Fibroblast of villous mesenchyme (primary cell): ENCODE measurements at places on chromosomes 6 and 20. TPM values are rescaled to one million over a fixed set of nuclear protein-coding genes. Genes with fewer than 3 reads are reported as not detected.

DNA sequence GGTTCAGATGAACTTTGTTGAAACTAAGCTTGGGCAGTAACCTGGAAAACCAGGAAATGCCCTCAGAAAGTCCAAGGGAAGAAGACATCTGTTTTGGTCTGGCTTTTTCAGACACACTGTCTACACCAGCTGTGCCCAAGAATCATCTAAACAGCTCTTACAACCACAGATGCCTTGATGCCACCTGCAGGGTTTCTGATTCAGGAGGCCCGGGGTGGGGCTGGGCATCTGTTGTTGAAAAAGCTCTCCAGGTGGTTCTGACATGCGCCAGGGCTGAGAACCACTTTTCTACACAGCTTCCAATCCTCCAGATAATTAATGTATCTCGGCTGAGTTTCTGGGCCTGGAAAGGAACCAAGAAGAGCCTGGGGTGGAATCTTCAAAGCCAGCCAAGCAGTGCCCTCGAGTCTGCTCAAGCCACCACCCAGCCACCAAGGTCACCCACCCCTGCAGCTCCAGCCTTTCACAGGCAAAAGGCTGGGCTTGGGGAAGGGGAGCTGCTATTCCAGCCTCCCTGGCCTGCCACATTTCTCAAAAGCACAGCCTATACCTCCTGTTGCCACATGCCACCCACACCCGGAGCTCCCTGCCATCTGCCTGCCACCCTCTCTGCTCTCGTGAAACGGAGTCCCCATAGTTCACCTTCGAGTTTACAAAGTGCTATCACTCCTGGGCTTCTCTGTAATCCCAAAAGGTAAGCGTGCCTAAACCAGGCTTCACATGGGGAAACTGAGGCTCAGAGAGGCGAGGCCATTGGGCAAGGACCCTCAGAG lies 9.4 kb downstream of the MDGA1 start:
- DNase-seq: no peak

- DNase-seq: no peak
Observed at GRCh38 chr6:134744301-134744700, 205.6 kb downstream of the ALDH8A1 start.

Gene SLC17A1
- total RNA-seq: not detected in 2 replicates

Gene ERVFRD-1
- not detected in 2 replicates for total RNA-seq

Gene GPR6
- not detected in 2 replicates for total RNA-seq

Gene MACROD2
- total RNA-seq: 1.6 and 1.7 TPM in 2 replicates

DNA sequence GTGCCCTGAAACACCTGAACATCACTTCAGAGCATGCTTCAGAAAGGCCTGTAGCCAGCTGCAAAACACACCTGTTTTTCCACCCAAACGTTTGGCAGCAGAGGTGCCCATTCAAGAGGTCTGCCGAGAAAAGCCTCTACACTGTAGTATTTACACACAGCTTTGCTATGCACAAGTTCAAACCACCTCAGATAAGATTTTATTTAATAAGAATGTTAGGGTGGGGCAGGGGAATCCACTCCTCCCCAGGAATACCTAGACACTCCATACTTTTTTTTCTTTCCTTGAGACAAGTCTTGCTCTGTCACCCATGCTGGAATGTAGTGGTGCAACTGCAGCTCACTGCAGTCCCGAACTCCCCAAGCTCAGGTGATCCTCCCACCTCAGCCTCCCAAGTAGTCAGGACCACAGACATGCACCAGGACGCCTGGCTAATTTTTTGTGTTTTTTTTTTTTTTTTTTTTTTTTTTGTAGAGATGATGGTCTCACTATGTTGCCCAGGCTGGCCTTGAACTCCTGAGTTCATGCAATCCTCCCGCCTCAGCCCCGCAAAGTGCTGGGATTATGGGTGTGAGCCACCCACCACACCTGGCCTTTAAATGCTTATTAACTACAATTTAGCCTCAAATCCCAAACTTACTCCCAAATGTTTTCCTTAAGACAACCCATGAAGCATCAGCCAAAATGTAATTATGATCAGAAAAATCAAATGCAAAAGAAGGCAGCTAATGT lies 9.7 kb downstream of the MRPL14 start:
- no peak for DNase-seq

DNA sequence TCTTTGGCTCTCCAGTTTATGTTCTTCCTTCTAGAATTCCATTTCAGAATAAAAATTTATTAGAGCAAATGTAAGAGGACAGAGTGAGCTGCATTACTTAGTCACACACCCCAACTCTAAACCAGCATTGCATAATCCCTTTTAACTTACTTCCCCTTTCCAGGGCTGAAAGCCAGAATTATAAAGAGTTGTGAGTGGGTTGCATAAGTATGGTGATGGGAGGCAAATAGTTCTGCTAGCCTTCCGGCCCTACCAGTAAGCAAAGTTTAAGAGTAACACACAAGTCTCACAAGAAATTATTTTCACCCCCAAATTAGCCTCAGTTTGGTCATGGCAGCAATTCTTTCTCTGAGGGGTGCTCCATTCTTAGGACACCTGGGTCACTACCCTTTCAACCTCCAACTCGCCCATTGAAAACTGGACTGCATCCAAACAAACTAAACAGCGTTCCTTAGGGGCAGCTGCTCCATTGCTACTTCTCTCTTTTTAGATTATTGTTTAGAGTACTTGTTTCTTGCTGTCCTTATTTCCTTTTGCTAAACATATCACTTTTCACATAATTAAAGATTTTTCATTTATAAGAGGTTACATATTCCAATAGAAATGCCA lies 1.6 kb downstream of the KIAA0408 start:
- peak; percentile 82 for DNase-seq
